Tongue (tissue), 3 donors: ENCODE measurements at places on chromosomes 4 and X.
A peak's percentile ranks its signal among the peaks of the same experiment; 100 is the strongest.

GRCh38 chrX:47649271-47649670 is 1.1 kb downstream of the ELK1 start:
- DNase-seq: no peak

GRCh38 chrX:19758539-19758938 is 128.9 kb downstream of the SH3KBP1 start:
- no peak for DNase-seq

DNA sequence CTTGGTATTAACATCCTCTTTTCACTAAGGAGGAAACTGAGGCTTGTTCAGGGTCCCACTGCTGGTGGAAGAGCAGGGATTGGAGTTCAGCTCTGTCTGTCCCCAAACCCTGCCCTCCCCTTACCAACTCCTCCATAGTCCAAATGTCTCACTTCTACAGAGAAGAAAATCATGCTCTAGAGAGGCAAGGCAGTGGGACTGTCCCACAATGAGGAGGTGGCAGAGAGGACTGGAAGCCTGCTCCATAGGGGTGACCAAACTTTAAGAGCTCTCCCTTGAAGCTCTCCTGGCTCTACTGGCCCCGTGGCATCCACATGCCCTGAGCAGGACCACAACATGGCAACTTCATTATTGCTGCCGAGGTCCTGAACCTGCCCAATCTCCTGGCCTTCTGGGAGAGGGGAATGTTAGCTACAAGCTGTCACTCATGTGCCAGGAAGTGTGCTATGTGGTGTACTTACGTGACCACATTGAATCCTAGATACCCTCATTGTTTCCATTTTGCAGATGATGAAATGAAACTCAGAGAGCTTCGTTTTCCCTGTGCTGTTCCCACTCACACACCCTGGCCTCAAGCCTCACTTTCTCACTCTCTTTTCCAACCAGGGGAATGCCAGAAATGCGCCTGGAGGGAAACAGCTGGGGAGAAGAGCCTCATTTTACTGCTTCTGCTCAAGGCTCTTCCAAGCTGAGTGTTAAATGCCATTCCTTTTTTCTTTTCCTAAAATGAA is 71.5 kb downstream of the ANAPC4 start:
- peak; percentile 61 for DNase-seq

- DNase-seq: no peak
These were observed 317.0 kb upstream of the ANXA10 start for GRCh38 chr4:167775375-167775774.

- DNase-seq: peak; percentile 20
These were observed 35.3 kb downstream of the RBPJ start for GRCh38 chr4:26356081-26356501.

- peak; percentile 49 for DNase-seq
These were observed 384.6 kb upstream of the IGFBP7 start for GRCh38 chr4:57494821-57495220.

DNA sequence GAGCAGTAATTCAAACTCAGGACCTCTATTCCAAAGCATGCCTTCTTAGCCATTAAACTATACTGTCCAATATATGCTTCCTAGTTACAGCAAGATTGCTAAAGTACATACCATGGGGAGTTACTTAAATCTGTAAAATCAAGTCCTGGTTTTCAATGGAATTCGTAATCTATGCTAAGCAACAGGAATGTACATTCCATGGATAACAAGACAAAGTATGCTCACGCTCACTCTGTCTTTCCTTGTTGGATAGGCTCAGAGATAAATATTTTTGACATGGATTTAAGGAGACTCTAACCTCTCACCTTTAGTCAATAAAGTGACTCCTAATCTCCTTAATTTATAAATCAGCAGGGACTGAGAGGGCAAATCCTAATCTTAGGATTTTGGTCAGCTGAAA is 47.3 kb upstream of the STK26 start:
- no peak for DNase-seq
